Anterior cingulate cortex (tissue), 58 donors: ENCODE measurements at places on chromosomes 2 and 18.

GRCh38 chr18:3759099-3759498, 309.1 kb downstream of the TGIF1 start:
- DNase-seq: no peak

DNA sequence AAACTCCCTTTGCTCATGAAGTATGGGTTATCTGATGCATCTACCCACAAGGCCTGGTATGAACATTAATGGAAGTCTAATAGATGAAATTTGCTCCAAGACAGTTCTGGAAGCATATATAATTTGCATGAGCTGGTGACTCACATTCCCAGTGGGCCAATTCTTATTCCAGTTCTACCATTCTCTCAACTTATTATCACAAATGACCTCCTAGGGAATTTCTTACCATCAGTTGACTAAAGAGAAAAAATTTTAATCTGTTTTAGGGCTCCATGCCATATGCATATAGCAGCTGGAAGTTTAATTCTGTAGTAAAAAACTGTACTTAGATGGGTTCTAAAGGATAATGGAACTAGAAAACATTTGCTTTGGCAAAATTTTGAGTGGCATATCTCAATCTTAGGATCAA, 165.2 kb upstream of the COL3A1 start:
- no peak for DNase-seq

- no peak for DNase-seq
Measured at GRCh38 chr18:8987241-8987640, 115.3 kb upstream of the NDUFV2 start.

DNA sequence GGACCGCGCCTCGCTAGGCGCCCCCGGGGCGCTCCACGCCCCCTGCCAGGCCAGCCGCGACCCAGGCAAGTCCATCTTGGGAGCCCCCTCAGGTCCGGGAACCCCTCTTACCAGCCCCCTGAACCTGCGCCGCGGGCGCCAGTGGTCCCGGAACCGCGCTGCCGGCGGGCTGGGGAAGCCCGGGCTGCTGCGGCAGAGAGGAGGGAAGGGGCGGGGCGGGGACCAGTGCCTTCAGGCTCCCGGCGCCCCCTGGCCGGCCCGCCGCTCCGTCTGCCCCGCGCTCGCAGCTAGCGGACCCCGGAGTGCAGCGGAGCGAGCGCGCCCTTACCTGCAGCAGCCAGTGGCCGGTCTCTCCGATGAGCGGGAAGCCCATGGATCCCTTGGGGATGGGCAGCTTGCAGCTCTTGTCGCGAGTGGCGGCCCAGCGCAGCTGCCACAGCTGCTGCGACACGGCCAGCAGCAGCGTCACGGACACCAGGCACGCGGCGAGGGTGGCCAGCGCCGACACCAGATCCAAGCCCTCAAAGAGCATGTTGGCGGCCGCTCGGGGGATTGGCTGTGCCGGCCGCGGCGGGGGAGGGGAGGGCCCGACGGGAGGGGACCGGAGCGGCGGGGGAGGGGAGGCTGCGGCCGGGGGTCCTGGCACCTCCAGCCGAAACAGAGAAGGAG, at the start of gene CYP26B1:
Gene CYP26B1 (minus strand): TSS at position 560 of the 669 bp plus-strand sequence. CDS start 28 bp downstream, at position 532.
- peak; percentile 22 for DNase-seq

DNA sequence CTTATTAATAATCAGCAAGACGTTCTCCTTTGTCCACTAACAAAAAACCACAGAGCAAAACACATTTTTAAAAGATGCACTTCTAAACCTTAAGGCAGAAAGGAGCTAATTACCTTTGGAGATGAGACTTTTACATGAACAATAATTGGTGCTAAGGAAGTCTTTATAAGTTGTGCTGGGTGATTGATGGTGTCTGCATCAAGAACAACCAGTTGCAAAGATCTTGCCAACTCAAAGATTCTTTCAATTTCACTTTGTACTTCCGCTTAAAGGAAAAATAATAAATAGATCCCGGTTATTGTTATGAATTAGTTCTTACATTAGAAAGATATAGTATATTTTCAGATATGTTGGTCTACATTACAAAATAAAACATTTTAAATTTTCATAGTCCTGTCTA, 26.9 kb upstream of the ARL5A start:
- DNase-seq: no peak

GRCh38 chr18:30501594-30501993, 540.9 kb downstream of the DSC3 start:
- no peak for DNase-seq

DNA sequence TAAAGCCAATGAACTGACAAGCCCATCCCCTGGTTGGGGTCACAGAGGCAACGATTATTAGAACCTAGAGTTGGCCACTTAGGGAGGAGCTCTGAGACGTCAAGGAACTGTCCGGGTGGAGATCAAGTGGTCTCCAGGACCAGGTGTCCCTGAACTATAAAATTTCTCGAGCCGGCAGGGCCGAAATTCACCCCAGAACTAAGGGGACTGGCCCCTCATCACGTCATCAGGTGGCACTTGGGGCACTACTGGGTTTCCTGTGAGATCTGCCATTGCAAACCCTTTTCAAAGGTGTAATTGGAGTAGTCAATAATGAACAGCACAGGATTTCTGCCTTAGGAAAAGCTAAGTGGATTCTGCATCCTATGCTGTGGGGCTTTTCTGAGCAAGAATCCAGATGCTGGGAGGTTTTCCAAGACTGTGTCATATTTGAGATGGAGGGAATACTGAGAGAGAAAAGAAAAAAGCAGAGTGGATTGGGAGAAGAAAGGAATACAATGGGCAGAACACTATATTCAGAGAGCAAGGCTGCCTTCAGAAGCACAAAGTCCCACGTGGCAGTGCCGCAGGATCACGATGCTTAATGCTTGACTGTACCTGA, 113.6 kb downstream of the ALPK2 start:
- DNase-seq: no peak

GRCh38 chr18:29041976-29042375, 865.0 kb upstream of the CDH2 start:
- DNase-seq: no peak

DNA sequence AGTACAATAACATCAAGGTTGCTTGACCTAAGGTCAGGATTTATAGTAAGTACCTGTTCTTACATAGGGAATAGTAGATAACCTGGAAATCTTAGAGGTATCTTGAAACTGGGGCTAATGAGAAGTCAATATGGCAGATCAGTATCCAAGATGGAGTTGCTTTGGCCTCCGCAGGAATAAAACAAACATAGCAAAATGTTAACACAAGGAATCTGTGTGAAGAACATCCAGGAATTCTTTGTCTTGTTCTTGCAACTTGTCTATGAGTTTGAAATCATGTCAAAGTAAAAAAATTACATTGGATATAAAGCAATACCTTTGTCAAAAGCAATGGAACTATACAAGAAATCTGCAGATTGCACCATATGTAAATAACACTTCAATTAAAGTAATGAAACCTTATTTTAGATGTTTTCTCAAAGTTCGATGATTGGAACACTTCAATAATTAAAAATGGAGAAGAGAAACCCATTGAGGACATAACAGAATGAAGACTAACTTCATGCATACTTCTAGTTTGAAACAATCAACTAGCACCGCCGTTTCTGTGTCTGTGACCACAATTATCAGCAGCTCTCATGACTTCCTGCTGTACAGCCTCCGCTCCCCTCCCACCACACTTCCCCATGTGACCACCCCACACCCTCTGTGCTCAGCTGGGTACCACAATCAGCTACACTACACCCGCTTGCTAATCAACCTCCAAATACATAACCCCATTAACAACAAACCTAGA, 27.6 kb downstream of the C2orf76 start:
- DNase-seq: no peak

DNA sequence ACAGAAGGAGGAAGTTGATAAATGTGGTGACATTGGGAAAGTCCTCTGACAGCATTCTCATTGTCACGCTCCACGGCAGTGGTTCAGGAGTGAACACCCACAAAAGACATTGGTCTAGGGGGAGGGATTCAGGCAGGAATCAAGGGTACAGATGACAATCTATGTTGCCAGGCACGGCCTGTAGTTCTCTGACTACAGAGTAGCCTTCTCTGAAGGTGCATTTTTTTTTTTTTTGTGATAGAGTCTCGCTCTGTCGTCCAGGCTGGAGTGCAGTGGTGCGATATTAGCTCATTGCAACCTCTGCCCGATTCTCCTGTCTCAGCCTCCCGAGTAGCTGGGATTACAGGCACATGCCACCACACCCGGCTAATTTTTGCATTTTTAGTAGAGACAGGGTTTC, 7.4 kb upstream of the MOB1A start:
- no peak for DNase-seq

- no peak for DNase-seq
Measured at GRCh38 chr18:78364388-78364960, 615.1 kb upstream of the SALL3 start.

DNA sequence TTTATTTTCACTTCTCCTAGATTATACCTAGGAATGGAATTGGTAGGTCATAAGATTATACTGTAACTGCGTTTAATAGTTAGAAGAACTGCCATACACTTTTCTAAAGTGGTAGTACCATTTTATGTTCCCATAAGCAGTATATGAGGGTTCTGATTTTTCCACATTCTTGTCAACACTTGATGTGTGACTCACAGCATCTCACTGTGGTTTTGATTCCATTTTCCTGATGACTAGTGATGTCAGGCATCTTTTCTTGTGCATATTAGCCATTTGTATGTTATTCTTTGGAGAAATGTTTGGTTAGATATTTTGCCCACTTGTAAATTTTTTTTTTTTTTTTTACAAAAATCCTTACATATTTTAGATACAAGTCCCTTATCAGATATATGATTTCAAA, 2.3 kb downstream of the DCAF17 start:
- DNase-seq: no peak

DNA sequence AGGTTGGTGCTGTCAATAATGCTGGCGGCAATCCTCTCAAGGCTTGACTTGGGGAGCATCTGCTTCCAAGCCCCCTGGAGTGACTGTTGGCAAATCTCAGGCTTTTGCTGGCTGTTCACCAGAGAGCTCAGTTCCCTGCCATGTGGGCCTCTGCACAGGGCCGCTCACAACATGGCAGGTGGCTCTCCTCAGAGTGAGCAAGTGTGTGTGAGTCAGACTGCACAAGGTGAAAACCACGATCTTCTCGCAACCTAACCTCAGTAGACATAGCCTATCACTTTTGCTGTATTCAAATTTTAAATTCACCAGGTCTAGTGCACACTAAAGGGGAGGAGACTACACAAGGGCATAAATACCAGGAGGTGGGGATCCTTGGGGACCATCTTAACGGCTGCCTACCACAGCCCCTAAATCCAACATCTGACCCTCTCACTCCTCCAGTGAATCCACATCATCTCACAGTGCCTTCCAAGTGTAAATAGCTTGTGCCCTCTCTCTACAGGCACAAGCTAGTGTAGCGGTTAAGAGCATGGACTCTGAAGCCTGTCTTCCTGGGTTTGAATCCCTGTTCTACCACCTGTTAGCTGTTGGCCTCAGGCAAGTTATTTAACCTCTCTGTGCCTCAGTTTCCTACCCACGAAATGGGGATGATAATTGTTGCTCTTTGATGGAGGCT, 187.7 kb upstream of the CXCR4 start:
- DNase-seq: no peak

DNA sequence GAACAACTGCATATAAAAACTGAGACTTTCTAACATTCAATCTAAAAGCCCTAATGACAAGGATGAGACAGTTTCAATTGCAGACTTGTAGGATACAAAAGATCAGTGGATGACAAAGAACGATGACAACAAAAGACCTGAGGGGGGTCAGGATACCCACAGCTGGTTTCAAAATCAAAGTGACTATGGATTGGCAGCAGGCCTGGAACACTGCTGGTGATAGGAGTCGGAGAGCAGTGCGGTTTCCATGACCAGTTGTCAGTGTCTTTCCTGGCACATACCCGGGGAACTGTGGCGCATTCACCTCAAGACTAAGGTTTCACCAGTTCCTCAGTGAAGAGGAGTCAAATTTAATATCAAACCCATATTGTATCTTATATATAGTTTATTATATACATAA, 42.0 kb downstream of the EHD3 start:
- DNase-seq: no peak

- no peak for DNase-seq
Measured at GRCh38 chr2:63194175-63194574, 143.5 kb downstream of the OTX1 start.

DNA sequence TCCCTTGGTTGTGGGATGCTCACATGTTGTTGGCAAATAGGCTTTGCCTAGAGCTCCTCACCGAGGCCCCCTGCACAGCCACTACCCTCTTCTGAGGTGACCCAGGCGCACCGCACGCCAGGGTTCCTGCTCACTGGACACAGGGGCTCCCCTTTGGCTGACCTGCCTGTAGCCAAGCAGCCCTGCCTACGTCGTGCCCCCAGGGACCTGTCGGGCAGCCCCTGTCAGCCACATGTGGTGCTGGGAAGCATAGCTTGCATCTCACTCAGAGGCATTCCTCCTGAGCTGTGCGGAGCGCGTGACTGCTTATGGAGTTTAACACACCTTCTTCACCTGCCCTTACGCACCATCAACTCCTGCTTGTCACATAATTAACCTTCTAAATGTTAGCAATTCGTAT, 116.3 kb downstream of the ZNF236 start:
- no peak for DNase-seq

- DNase-seq: no peak
Measured at GRCh38 chr2:112137516-112138158, 548 bp upstream of the FBLN7 start.

GRCh38 chr18:74163019-74163660, 14.8 kb downstream of the TIMM21 start:
- DNase-seq: no peak

GRCh38 chr2:165897726-165898125, 55.9 kb downstream of the TTC21B start:
- DNase-seq: no peak

GRCh38 chr2:691821-692761, 14.9 kb upstream of the TMEM18 start:
- no peak for DNase-seq

DNA sequence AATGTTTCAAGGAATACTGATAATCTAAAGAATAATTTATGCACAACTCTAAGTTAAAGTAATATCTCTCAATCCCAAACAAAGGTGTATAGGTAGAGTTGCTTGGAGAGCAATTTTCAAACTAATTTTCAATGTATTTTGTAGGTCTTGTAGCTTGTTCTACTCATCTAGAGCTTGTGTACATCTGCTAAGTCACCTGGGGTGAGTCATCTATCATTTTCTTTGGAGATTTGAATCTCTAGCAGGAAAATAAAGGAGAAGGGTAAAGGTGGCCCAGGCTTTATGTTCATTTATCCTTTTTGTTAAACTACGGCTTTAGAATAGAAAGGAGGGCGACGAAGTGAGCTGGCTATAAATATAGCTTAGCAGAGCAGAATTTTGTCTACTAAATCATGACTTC, 76.8 kb upstream of the THUMPD2 start:
- DNase-seq: no peak

GRCh38 chr18:78448106-78448505, 531.5 kb upstream of the SALL3 start:
- DNase-seq: no peak

GRCh38 chr2:179745635-179746256, 115.7 kb downstream of the ZNF385B start:
- DNase-seq: no peak
